ENCODE measurements at places on chromosomes 12 and 14.

DNA sequence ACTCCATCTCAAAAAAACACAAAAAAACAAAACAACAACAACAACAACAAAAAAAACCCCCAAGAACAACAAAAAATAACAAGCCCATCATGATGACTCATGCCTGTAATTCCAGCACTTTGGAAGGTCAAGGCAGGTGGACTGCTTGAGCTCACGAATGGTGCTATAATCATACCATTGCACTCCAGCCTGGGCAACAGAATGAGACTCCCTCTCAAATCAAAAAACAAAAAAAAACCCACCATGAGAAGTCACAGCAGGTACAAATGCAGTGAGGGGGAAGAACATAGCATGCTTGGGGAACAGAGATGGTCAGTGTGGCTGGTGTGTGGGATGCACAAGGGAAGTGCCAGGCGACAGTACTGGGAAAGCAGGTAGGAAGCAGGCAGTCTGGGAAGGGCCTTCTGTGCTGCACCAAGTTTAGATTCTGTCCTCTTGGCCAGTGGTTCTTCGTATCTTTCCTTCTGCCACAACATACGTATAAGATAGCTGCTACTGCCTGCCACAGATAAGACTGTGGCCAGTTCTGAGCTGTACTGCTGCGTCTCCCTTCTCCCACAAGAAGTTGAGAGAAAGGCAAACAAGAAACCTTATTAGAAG is 28.0 kb downstream of the ATG14 start:
- DNase-seq: no peak

DNA sequence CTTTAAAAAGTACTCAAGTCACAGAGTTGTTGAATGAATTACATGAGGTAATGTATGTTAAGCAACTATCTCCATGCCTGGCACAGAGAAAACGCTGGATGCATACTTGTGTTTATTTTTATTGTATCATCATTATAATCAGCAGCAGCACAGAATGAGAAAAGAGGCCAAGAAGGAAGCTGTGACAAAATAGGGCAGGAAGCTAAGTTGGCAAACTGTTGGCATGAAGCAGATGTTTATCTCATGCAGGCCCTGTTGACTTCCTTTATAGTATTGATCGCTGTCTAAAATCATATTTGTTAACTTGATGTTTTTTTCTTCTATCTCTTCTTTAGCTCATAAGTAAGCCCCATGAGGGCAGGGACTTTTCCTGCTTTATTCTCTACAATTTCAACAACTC is 466.6 kb downstream of the TRHDE start:
- no peak for DNase-seq

GRCh38 chr12:71397433-71397954 is 42.1 kb upstream of the LGR5 start:
- no peak for DNase-seq

- DNase-seq: no peak
These were observed 458.8 kb upstream of the NOVA1 start for GRCh38 chr14:27056586-27056985.

GRCh38 chr12:105212438-105212837 is 23.5 kb downstream of the APPL2 start:
- DNase-seq: no peak

DNA sequence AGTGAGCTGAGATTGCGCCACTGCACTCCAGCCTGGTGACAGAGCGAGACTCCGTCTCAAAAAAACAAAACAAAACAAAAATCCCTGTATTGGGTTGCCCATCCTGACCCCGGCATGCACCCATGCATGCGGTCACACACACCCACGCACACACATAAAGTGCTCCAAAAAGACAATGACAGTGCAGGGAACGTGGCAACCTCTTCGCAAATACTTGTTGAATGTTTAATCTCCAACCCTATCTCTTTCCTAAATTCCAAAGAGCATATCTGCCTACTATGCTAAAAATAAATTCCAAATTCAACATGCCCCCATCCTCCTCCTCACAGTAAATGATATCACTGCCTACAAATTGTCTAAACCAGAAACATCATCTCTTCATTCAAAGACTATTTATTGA is 13.5 kb downstream of the SLC7A7 start:
- DNase-seq: no peak

DNA sequence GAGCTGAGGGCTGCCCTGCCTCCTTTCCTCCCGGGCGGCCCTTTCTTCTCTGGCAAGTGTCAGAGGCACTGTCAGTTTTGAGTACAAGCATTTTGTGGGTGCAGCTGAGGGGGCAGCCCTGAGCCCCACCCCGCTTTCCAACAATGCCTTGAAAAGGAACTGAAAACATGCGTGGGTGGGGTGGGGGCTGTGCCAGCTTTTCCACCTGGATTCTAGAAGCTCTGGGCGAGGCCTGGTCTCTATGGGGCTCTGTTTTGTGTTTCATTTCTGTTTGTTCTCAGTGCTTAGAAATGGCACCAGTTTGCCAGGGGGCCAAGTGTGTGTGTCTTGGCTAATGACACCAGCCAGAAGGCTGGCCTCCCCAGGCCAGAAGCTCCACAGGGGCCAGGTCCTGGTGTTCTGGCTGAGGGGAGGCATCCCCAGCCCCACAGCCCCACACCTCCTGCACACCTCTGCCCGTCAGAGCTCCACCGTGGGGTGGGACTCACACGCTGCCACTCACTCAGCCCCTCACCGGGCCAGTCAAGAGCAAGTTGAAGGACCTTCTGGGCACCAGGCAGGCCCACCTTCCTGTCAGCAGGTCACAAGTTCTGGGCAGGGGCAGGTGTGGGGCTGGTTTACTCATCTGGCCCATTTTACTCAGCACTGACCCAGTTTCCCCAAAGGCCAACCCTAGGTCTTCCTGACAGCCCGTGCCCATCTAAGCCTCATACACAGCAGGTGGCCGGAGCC is 155.1 kb downstream of the CALM1 start:
- no peak for DNase-seq

DNA sequence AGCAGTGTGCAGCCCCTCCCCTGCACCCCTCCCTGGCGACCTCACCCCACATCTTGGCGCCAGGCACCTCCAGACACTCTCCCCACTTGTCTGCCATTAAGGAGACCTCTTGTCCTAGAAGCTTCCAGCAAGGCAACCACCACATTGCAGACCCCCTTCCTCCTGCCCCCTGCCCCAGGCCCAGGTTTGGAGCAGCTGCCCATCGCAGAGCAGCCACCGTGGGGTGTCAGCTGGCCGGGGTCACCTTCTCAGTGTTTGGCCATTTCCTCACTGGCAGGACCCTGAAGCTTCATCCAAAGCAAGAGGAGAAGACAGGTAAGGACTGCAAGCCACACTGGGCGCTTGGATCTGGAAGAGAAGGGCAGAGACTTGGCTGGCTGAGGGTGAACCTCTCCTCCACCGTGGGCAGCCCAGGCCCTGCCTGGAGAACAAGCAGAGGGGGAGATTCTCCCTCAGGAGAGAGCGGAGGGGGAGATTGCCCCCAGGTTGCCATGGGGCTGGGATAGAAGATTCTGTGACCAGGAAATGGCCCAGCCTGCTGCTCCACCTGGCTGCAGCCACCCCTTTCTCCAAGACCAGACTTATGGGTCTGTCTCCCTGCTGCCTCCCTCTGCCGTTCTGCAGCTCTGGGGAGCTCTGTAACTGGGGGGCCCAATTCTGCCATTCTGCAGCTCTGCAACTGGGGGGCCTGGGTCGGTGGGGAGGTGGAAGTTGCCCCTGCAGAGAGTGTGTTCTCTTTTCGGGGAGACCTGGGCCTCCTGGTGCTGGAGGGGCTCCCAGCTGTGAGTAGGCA is 72.9 kb upstream of the C14orf180 start:
- DNase-seq: no peak

DNA sequence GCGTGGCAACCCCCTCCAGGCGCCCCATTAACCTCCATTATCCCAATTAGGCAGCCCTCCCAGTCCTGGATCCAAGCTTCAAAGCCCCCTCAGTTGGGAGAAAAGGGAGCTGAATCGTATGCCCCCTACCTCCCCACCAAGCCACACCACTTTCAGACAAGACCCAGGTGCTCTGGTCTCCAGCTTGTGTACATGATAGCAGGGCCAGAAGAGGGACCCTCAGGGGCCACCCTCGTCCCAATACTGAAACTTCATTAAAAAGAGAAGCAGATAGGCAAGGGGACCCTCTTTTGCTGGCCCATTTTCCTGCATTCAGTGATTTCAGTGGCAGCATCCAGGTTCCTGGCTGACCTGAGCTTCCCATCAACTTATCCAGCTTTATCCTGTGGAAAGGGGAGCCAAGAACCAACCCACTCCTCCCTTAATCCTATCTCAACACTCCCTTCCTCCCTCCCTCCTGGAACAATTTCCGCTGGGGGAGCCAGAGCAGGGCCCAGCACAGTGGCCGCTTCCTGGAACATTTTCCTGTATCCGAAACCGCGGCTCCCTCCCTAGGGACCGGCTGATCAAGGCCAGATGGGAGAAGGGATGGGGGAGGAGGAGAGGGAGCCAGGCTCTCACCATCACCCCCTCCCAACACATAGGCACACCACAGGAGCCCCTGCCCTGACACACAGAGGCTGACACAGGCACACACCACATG is 9.5 kb upstream of the SP7 start:
- DNase-seq: no peak

DNA sequence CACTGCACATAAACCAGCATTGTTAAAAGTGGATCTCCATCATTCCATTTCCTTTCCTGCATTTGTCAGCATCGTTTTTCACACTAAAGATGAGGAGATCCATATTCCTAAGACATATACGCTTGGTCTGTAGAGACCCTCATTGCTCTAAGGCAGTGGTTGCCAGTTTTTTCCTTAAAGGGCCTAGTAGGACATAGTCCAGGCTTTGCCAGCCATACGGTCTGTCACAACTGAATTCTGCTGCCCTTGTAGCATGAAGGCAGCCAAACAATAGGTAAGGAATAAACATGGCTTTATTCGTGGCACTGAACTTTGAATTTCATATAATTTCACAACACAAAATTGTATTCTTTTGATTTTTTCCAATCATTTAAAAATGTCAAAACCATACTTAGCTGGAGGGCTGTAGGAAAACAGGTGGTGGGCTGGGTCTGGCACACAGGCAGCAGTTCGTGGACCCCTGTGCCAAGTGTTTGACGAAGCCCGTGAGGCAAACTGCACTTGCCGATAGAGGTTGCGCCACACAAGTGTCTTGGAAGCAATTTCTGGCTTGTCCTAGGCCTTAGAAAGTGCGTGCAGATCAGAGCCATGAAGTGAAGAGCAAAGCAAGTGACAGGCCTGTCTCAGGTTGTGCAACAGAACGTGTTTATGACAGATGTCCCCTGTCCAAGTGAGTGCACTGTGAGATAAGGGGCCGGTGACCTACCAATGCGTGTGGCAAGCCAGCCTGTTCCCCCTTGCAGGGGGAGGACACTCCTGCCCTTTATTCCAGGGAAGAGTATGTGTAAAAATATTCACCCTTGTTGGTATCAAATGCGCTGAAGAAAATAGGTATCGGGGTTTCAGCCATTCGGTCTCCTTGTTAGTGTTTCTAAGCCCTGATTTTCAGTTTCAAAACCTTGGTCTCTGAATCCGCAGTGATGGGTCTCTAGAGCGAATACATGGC is 916 bp upstream of the CHPT1 start:
- no peak for DNase-seq

GRCh38 chr12:1173781-1174617 is 183.0 kb downstream of the ERC1 start:
- DNase-seq: no peak

DNA sequence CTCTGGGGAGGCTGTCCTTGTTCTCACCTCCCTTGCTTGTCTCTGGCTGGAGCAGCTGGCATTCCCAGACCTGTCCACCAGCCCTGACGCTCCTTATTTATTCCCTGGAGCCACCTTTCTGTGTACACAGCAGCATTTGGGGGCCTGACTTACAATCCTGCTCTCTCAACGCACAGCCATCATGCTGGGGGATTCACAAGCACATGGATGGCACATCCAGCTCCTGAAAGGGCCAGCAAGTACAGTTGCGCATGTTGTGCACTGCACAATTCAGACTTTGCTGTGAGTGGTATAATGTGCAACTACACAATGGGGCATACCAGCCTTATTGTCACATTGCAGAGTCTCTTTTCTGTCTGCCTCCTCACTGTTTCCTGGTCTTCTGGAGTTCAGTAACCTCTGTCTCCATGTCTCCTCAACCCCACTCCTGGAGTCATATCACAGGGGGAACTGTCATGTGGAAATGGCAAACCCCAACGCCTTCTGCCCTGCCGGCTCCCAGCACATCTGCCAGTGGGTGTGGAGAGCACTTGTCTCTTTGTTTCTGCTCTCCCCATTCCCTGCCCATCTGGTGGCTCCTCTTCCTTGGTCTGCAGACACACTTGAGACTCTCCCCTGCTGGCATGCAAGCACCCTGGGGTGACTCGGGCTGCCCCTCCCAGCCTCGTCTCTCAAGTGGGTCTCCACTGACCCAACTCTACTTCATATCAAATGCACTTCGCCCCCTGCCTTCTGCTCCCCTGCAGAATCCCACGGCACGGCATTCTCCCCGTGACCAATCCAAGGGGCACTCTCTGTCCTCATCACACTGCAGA is 41.2 kb upstream of the MEG3 start:
- no peak for DNase-seq

DNA sequence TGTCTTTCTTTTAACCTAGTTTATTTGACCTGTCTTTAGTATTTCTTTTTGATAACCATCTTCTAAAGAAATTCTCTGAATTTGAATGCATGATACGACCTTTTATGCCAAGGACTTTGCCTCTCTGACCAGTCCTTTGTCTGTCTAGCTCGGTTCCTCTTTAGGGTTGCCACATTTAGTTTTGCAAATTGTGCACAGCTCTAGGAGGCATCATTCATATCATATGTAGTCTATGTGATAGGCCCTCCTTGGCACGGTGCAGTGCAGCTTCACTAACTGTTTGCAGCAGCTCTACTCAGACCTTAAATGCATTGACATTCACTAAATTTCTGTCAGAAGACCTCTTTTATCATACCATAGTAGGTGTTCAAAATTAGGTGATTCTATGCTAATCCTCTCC is 75.6 kb downstream of the USP15 start:
- DNase-seq: no peak

GRCh38 chr14:67852926-67853604 is 33.5 kb downstream of the RAD51B start:
- DNase-seq: no peak

- no peak for DNase-seq
These were observed 84.7 kb downstream of the NTF3 start for GRCh38 chr12:5516371-5517241.

DNA sequence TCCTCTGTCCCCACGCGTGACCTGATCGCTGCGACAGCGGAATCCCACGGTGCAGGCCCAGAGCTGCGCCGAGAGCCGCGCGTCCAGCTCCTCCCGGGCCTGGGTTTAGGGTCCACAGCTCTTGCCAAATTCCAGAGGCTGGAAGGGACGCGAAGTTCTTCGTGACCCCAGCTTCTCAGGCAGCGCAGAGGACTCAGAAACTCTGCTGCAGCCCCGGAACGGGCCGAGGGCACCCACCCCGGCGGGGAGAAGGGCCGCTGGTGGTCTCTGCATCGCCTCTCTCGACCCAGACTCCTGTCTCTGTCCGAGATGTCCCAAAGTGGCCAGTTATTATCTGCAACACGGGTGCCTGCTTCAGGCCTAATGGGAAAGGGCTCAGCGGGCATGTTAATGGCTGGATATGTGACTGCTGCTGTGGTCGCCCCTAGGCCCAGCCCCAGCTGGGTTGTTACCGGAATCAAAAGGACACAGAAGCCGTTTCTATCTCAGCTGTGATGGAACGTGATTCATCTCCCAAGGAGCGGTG is 236.4 kb downstream of the VRK1 start:
- DNase-seq: no peak

- DNase-seq: no peak
These were observed 51.0 kb downstream of the LMNTD1 start for GRCh38 chr12:25502118-25502517.

- DNase-seq: no peak
These were observed 75.2 kb downstream of the PRIMA1 start for GRCh38 chr14:93712838-93713724.

- no peak for DNase-seq
These were observed 283.5 kb downstream of the ZFP36L1 start for GRCh38 chr14:68509188-68509983.

- no peak for DNase-seq
These were observed 20.7 kb downstream of the SLC7A7 start for GRCh38 chr14:22794551-22794951.

Data from HEK293T (cell line).